CD4-positive, alpha-beta T cell treated with Interleukin-4 for 4 hours (primary cell): ENCODE measurements at places on chromosomes 1 and 21.
A peak's percentile ranks its signal among the peaks of the same experiment; 100 is the strongest.

- no peak for DNase-seq
Observed at GRCh38 chr1:9815150-9815549, 8.6 kb downstream of the CLSTN1 start.

DNA sequence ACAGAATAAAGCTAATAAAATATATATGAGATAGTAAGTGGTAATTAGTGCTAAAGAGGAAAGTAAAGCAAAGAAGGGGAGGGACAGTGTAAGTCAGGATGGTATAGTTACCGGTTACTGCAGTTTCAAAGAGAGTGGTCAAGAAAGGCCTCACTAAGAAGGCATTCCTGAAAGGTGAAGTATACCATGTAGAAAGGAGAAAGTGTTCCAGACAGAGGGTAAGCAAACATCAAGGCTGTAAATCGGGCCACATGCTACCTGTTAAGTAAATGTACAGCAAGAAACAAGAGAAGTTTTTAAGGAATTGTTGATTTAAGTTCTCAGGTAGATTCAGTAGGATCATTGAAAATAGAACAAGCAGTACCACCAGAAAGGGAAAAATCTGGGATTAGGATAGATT lies 9.7 kb downstream of the DESI2 start:
- DNase-seq, result no peak

- no peak for DNase-seq
Observed at GRCh38 chr1:30325999-30326398, 397.4 kb downstream of the MATN1 start.

DNA sequence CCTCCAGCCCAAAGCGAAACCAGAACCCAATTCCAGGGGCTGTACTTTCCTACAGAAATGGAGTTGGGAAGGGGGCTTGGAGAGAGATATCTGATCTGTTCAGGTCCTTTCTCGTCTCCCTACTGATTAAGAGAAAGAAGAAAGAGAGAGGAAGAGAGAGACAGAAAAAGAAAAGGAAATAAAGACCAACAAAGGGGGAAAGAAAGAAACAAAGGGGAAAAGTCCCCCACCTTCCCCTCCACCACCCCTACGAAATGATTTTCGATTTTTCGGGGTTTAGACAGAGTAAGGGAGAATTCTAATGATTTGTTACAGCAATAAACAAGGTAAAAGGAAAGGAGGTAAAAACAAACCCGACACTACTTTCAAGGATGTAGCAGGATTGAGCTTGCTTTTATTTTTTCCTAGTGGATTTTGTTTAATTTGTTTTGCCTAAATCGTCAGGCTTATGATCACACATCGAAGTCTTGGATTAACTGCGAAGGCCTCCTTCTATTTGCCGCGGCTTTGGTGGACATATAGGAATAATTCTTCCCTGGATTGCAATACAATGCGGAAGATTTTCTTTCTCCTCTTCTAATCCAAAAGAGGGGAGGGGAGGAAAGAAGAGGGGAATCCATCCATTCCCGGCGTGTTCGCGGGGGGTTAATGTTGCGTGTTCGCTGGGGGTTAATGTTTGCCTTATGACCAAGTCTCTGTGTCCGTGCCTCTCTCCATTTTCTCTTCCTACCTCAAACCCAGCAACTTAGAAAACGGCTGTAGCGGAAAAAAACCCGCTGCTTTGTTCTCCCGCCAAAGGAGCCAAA lies 1.9 kb downstream of the TAL1 start:
- DNase-seq, result no peak

DNA sequence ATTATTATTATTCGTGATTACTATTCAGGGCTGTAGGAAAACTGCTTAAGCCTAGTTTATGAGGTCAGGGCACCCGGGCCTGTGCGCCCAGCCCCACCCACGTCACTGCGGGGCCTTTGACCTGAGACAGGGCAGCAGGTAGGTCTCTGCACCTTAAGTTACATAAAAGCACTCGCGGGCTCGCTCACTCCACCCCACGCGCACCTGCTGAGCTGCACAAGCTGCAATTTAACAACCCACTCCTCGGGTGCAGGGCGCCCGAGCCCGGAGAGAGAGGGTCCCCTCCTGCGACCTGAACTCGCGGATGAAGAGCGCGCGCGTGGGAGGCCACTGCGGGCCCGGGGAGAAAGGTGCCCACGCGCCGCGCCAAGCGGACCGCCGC lies 477 bp downstream of the ICMT start:
- DNase-seq, result no peak

GRCh38 chr1:115641762-115642167 lies at the start of gene VANGL1:
VANGL1 (plus strand) TSS chr1:115641970; CDS start chr1:115651414, 9,444 bp downstream.
- DNase-seq, result peak; percentile 14

DNA sequence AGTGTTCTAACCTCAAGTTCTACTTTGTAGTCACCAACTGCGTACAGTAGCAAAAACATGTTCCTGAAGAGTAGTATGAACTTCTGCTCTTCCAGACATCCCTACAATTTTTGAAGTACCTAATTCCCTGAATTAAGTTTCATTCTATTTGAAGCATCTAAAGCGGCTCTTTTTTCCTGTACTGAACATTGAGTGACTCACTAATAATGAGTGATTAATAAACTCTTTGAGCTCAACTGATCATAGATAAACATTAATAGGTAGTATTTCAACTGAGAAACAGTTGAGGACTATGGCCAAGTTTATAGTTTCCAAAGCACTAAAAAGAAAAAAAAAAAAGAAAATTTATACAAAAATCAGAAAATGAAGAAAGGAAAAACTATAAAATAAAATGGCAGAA lies 683.1 kb downstream of the LTN1 start:
- no peak for DNase-seq

GRCh38 chr1:32285658-32286057 lies 6.2 kb upstream of the HDAC1 start:
- no peak for DNase-seq

DNA sequence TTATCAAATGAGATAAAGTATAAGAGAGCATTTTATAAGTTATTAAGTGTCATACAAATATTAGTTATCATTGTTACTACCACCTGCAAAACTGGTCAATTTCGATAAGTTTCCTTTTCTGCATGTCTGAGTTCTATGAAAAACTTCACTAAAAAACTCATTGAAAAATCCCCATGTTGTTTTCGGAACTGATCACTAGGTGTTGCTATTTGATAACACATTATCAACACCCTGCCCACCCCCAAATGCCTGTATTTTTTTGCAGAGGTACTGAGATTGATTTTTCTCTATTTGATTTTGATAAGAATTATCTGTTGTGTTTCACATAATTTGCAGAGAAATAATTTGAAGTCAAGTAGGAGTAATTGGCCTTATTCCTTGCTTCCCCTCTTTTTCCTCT lies 22.1 kb upstream of the DISP1 start:
- peak; percentile 8 for DNase-seq

DNA sequence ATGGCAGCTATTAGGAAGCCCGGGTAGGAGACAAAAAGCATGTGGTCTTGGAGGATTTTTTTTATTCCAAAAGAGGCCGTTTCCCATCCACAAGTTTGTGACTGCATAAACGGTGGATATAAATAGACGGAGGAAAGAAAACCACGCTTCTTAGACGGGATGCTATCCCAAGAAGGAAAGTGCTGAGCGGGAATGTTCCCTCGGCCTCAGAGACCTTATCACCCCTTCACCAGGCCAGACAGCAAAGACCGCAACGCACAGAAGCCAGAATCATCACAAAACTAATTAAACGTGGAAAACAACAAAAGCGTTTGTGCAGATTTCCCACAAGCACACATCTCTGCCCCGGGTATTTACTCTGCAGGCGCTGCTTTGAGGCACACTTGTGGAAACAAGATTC lies 43.2 kb downstream of the HLCS start:
- DNase-seq, result no peak
